ENCODE measurements at places on chromosomes 4 and X. TPM values are rescaled to one million over a fixed set of nuclear protein-coding genes. Genes with fewer than 3 reads are reported as not detected.

RAB40AL gene
- total RNA-seq: 0.26 TPM

SULT1B1 gene
- 0.23 TPM for total RNA-seq

VEGFD gene
- total RNA-seq: not detected

ACE2 gene
- not detected for total RNA-seq

MGAT4D gene
- total RNA-seq: not detected

DNA sequence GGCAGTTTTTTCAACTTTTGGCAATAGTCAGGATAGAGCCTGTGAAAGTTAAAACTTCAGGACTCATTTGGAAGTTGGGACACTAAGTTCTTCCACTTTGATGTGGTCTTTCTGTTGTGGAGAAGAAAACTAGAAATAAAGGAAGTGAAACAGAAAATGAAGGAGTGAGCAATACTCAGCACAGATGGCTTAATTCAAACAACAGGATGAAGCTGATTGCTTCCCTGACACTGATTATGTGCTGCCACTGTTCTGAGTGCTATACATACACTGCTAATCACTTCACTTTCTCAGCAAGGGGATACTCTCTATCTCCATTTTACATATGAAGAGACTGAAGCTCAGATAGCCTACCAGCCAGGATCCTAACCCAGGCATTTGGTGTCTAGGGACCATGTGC is 235.1 kb upstream of the CPEB2 start:
- H3K27ac ChIP-seq: no peak overlapping the region
- H3K27me3 ChIP-seq: peaks cover 1% of the 10 kb centered on the region
- H3K4me3 ChIP-seq: no peak overlapping the region
- no peak for DNase-seq
- H3K36me3 ChIP-seq: no peaks in the 10 kb centered on the region
- peaks cover 7% of the 10 kb centered on the region for H3K4me1 ChIP-seq

GRCh38 chr4:113059449-113060182 is 10.2 kb downstream of the ANK2 start:
- no peak overlapping the region for H3K27ac ChIP-seq
- H3K36me3 ChIP-seq: no peaks in the 10 kb centered on the region
- DNase-seq: no peak
- H3K4me1 ChIP-seq: no peaks in the 10 kb centered on the region
- no peak overlapping the region for H3K4me3 ChIP-seq

GRCh38 chrX:51894697-51895336 is 1.4 kb downstream of the MAGED1 start:
- no peak for DNase-seq
- H3K36me3 ChIP-seq: peaks cover 10% of the 10 kb centered on the region
- H3K4me1 ChIP-seq: peaks cover 18% of the 10 kb centered on the region
- peak overlapping the region; percentile 96 for H3K4me3 ChIP-seq
